ENCODE measurements at places on chromosomes 5 and 9.

DNA sequence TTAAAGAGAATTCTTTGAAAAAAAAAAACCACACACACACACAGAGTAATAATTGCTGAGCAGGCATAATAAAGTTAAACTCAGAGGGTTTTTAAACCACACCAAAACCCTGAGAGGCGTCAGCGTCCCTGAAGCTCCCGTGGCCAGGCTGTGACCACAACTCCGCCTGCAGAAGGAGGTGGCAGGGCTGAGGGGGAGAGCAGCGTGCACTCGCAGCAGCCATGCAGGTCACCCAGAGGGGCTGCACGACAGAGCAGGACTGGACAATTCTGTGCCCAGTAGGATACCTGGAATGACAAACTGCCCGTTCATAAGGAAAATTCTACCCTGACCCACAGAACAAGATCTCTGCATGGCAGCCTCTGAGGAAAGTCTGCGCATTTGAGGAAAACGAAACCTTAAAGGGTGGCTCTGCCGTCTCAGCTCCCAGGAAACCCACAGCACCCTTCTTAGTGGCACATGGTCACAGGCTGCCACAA, 44.0 kb downstream of the ROR2 start:
- DNase-seq = no peak
- H3K4me3 ChIP-seq = peak overlapping the region; percentile 26
- H3K36me3 ChIP-seq = no peaks in the 10 kb centered on the region
- no peaks in the 10 kb centered on the region for H3K27me3 ChIP-seq

DNA sequence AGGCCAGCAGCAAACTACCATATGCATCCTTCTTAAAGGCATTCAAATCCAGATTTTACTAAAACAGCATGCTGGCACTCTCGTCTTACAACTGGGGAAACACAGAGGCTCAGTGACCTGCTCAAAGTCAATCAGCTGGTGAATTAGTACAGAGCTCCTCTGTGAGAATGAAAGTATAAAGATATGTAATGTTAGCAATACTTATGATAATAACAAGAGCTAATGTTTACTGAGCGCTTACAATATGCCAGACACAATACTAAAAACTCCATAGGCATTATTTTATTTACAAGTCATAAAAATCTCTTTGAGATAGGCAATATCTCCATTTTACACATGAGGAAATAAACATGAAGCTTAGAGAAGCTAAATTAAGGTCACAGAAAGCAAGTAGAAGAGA, 28.6 kb downstream of the FKBP15 start:
- H3K4me3 ChIP-seq = no peak overlapping the region
- H3K27ac ChIP-seq = no peak overlapping the region
- DNase-seq = no peak
- no peaks in the 10 kb centered on the region for H3K27me3 ChIP-seq

DNA sequence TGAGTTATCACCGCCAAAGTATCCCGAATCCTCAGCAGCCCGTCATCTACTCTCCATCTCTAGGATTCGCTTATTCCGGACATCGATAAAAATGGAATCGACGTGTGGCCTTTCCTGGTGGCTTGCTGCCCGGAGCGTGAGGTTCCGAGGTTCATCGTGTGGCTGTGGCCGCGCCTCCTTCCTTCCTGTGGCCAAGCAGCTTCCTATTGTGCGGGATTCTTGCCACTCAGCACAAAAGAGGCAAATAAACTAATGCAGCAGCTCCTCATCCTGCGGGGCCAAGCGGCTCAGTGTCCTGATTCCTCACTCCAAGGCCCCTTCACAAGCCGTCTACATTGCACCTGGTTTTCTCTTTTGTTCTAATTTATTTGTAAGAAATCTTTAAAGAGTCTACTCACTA, 800.9 kb downstream of the CDH9 start:
- H3K4me3 ChIP-seq = no peak overlapping the region
- H3K36me3 ChIP-seq = no peaks in the 10 kb centered on the region
- DNase-seq = no peak
- H3K4me1 ChIP-seq = no peaks in the 10 kb centered on the region
- H3K27me3 ChIP-seq = no peaks in the 10 kb centered on the region

GRCh38 chr5:104241046-104241445, 678.5 kb upstream of the NUDT12 start:
- no peaks in the 10 kb centered on the region for H3K27me3 ChIP-seq
- H3K4me1 ChIP-seq = no peaks in the 10 kb centered on the region
- H3K4me3 ChIP-seq = no peak overlapping the region
- H3K36me3 ChIP-seq = no peaks in the 10 kb centered on the region
- no peak for DNase-seq
- no peak overlapping the region for H3K27ac ChIP-seq

DNA sequence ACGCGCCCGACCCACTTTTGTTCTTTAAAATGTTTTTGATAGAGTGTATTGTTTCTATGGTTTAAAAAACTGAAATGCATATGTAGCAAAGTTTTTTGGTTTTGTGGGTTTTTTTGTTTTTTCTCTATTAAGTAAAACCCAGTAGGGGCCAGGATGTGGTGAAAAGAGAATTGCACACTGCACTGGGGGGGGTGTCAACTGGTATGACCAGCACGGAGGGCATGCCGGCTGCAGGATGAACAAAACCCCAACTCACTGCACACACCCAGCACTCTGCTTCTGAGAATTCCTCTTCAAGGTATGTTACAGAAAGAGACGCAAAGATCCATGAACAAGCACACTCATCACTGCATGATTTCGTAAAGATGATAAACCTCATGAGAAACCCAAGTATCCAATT, 75.0 kb downstream of the STK10 start:
- H3K36me3 ChIP-seq = no peaks in the 10 kb centered on the region
- peaks cover 18% of the 10 kb centered on the region for H3K4me1 ChIP-seq
- no peak for DNase-seq
- no peaks in the 10 kb centered on the region for H3K27me3 ChIP-seq
- no peak overlapping the region for H3K27ac ChIP-seq

- H3K27ac ChIP-seq = no peak overlapping the region
- no peaks in the 10 kb centered on the region for H3K27me3 ChIP-seq
- DNase-seq = no peak
- H3K36me3 ChIP-seq = no peaks in the 10 kb centered on the region
Observed at GRCh38 chr5:63351164-63351563, 611.1 kb downstream of the HTR1A start.

- DNase-seq = no peak
- no peaks in the 10 kb centered on the region for H3K27me3 ChIP-seq
- H3K27ac ChIP-seq = no peak overlapping the region
- H3K4me1 ChIP-seq = no peaks in the 10 kb centered on the region
- H3K4me3 ChIP-seq = no peak overlapping the region
Observed at GRCh38 chr9:101326035-101326434, 58.8 kb downstream of the BAAT start.

- peaks cover 7% of the 10 kb centered on the region for H3K4me1 ChIP-seq
- no peaks in the 10 kb centered on the region for H3K36me3 ChIP-seq
- DNase-seq = no peak
- no peak overlapping the region for H3K4me3 ChIP-seq
- H3K27ac ChIP-seq = no peak overlapping the region
- H3K27me3 ChIP-seq = no peaks in the 10 kb centered on the region
Observed at GRCh38 chr5:42759456-42759855, 2.8 kb downstream of the CCDC152 start.

GRCh38 chr5:39772307-39772706, 347.5 kb upstream of the DAB2 start:
- no peaks in the 10 kb centered on the region for H3K36me3 ChIP-seq
- H3K4me1 ChIP-seq = no peaks in the 10 kb centered on the region
- H3K4me3 ChIP-seq = no peak overlapping the region
- H3K27ac ChIP-seq = no peak overlapping the region

DNA sequence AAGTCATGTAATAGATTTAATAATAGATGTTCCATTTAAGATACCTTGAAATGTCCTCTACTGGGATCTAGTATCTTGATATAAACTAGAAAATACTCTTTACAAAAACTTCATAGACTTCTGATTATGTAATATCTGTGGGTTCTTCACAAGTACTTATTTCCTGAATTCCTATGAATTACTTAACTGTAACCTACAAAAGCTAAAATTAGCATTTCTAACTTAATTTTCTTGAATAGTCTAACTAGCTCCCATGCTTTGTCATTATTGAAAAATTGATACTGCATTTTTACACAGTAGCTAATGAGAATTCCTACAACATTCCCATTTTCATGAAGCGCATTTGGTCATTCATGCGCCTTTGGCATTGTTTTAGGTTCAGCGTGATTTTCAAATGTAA, 1828.2 kb downstream of the MAT2B start:
- no peaks in the 10 kb centered on the region for H3K4me1 ChIP-seq
- no peaks in the 10 kb centered on the region for H3K27me3 ChIP-seq
- no peak overlapping the region for H3K27ac ChIP-seq
- no peak for DNase-seq

- H3K4me1 ChIP-seq = peaks cover 44% of the 10 kb centered on the region
- H3K36me3 ChIP-seq = no peaks in the 10 kb centered on the region
- no peaks in the 10 kb centered on the region for H3K27me3 ChIP-seq
- H3K27ac ChIP-seq = peak overlapping the region; percentile 96
- peak overlapping the region; percentile 73 for H3K4me3 ChIP-seq
Observed at GRCh38 chr9:27528886-27529315, 713 bp downstream of the MOB3B start.

DNA sequence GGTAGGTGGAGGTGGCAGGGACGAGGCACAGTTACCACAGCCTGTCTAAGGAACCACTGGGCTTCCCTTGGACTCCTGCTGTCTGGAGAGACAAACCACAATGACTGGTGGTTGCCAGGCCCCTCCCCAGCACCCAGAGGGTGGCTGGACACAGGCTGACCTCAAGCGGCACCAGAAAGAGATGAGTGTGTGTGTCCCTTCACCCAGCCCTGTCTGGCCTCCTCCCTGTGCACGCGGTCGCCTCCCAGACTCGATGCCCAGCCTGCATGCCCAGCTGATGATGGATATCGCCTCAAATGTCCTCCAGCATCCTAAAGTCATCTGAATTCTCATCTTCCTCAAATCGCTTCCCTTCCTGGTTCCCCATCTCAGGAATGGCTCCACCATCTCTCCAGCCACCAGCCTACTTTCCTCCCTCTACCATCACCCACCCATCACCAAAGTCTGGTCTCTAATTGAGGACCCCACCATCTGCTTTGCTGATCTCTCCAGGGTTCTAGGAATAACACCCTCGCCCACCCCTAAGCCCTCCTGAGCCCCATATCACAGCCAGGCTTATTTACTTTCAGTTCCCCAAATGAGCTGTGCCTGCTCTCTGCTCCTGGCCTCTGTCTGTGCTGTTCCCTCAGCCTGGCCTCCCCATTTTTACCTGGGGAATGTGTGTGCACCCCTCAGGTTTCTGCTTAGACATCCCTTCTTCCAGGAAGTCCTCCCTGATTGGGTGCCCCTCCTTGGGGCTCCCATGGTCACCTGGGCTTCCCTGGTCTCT, 52.5 kb upstream of the GGTA1 start:
- no peaks in the 10 kb centered on the region for H3K27me3 ChIP-seq
- H3K36me3 ChIP-seq = no peaks in the 10 kb centered on the region
- H3K4me3 ChIP-seq = no peak overlapping the region
- DNase-seq = no peak

GRCh38 chr5:33068786-33069185, 357.7 kb downstream of the NPR3 start:
- no peak overlapping the region for H3K27ac ChIP-seq
- H3K36me3 ChIP-seq = no peaks in the 10 kb centered on the region
- H3K27me3 ChIP-seq = no peaks in the 10 kb centered on the region

DNA sequence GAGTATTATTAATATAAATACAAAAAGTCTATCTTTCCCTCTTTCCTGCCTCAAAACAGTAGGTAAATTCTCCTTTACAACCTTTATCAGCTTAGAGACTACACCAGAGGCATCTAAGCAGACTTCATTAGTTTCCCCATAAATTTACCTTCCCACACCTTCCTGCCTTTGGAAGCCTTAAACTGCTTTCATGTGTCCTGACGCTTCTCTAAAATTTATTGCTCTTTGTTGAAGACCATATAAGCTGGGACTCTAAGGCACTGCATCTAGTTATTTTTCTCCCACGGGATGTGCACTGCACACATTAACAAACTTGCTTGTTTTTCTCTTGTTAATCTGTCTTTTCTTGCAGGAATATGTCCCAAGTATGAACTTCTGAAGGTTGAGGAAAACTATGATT, 51.8 kb downstream of the DEPDC1B start:
- H3K4me1 ChIP-seq = no peaks in the 10 kb centered on the region
- H3K27me3 ChIP-seq = no peaks in the 10 kb centered on the region
- H3K27ac ChIP-seq = no peak overlapping the region
- no peak overlapping the region for H3K4me3 ChIP-seq
- no peaks in the 10 kb centered on the region for H3K36me3 ChIP-seq

GRCh38 chr5:10607666-10608073, 43.8 kb downstream of the ANKRD33B start:
- H3K27me3 ChIP-seq = no peaks in the 10 kb centered on the region
- no peak overlapping the region for H3K4me3 ChIP-seq
- H3K4me1 ChIP-seq = peaks cover 24% of the 10 kb centered on the region
- DNase-seq = no peak
- peak overlapping the region; percentile 55 for H3K27ac ChIP-seq

DNA sequence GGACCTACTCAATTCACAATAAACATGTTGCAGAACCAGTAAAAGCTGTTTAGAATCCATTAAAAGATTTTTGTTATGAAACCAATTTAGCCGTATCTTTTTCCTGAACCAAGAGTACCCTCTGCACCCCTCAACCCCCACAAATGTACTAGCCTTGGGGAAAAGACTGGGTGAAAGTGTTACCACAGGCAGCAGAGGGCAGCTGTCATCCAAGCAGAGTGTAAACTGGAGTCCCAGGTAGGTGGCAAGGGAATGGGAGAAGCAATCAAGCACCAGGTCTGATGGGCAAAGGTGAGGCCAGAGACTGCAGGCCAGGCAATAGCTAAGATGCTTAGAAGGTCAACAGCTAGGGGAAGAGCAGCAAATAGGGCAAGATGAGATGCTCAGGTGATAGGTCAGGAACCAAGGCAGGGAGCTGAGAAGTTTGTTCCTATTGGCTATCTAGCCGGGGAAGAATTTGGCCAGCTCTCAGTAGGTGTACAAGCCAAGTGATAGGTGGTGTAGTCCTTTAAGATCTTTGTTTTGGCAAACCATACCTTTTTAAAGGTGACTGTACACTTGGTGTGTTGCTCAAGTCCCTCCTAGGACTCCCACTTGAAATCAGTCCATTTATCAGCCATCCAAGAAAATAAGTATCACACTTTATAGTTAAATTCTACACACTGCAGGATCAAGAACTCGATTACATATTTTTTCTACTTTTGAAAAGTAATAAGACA, 77.8 kb upstream of the CCDC112 start:
- no peaks in the 10 kb centered on the region for H3K27me3 ChIP-seq
- H3K4me1 ChIP-seq = peaks cover 19% of the 10 kb centered on the region
- no peak overlapping the region for H3K4me3 ChIP-seq
- no peak overlapping the region for H3K27ac ChIP-seq
- no peaks in the 10 kb centered on the region for H3K36me3 ChIP-seq

GRCh38 chr5:36414869-36415282, 113.2 kb upstream of the RANBP3L start:
- no peaks in the 10 kb centered on the region for H3K36me3 ChIP-seq
- H3K4me1 ChIP-seq = peaks cover 45% of the 10 kb centered on the region
- DNase-seq = no peak
- no peaks in the 10 kb centered on the region for H3K27me3 ChIP-seq
- no peak overlapping the region for H3K27ac ChIP-seq

DNA sequence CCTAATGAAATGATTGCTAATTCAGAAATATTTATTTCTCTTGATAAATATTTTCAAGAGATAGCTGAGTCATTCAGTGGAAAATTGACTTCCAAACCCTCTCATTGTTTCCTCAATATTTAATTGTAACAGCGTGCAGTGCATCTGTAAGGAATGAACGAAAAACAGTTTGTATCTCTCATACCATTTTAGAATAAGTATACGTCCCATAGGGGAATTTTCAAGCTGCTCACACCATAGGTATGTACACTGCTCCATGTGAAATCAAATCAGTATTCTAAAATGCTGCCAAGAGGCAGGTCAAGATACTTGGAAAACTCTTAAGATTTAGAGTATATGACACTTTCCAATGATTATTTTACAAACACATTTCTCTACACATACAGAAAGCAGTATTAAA, 202.2 kb downstream of the ARL15 start:
- DNase-seq = no peak
- no peaks in the 10 kb centered on the region for H3K36me3 ChIP-seq
- H3K27me3 ChIP-seq = no peaks in the 10 kb centered on the region
- H3K27ac ChIP-seq = no peak overlapping the region
